ENCODE measurements at places on chromosomes 3 and 15.

- DNase-seq = no peak
Observed at GRCh38 chr3:173135059-173135458, 6.0 kb downstream of the SPATA16 start.

DNA sequence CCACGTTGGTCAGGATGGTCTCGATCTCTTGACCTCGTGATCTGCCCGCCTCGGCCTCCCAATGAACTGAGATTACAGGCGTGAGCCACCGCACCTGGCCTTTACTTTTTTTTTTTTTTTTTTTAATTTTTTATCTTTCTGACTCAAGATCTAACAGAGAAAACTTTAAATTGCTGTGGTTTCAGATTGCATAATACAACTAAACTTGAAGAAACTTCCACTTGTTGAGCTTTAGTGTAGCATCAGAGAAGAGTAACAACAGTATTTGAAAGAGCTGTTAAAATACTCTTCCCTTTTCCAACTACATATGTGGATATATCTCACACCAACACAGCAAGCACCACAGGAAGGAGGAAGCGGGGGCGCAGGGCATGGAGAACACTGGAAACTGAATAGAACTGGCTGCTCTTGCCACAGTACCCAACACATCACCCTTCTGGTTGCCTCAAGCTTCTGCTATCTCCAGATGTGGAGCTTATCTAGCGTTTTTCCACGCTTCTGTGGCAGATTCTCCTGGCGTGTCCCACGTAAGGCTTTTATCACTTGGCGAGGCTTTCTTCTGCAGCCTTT lies 45.4 kb downstream of the MAP6D1 start:
- no peak for DNase-seq

DNA sequence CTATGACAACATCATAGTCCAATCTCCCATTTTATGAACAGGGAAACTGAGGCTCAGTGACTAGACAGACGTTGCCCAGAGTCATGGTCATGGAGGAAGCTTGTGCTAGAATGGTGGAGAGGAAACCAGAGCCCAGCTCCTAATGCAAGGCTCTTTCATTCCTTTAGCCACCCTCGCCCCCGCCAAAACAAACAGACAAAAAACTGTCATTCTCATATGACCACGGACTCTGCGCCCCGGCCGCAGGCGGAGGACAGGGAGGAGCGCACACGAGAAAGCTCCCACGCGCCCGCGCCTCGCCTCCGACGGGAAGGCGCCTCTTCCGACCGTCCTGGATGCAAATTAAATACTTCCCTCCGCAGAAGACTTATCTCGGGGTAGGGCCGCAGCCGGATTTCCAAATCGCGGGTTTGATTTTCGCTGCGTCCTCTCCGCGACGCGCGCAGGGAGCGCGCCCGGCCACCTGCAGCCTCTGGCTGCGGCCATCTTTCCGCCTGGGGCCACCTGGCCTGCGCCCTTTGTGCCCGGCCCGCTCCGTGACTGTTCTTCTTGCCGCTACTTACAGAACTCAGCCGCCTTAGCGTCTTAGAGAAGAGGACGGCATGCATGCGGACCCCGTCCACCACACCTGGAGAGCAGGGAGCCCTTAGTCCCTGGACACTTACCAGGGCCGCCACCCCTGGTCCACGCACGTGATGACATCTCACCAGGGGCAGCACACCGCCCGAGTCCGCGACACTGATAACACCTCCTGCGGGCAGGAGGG lies 670 bp upstream of the ATP13A3 start:
- DNase-seq = no peak

DNA sequence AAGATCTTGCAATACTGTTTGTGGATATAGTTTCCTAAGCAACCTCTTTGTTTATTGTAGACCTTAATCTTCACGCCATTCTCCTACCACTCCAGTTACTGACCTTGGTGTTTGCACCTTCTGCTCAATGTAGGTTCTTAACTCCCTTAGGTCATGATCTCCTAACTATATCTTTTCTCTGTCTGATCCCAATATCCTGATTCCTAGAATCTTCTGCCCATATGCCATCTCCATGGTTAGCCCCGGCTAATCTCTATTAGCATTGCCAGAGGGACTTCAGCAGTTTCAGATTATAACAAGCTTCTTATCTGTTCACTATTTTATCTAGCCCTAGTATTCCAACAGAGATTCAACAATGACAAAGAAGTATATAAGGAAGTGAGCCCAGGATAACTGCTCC lies 64.9 kb downstream of the IMPG2 start:
- no peak for DNase-seq

- DNase-seq = no peak
Observed at GRCh38 chr3:194872669-194872977, 186.9 kb downstream of the FAM43A start.

- no peak for DNase-seq
Observed at GRCh38 chr15:60528530-60528929, 49.6 kb upstream of the ICE2 start.

GRCh38 chr15:76328106-76328696 lies 8.4 kb upstream of the ISL2 start:
- no peak for DNase-seq

DNA sequence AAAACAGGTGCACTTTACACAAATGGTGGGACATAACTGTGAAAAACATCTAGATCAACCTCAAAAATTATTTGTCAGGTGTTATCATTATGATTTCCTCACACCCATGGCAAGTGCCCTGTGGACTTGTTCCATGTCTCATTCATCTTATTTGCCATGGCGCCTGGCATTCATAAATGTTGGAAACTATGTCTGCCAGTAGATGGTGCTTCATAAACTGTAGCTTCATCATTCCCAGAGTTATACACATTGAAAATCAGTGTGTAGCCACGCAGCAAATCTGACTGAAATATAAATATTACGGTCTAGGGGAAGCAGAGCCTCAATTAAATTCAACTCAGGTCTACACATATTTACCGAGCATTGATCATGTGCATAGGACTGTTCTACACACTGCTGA lies 90.7 kb downstream of the IMPG2 start:
- DNase-seq = no peak

- DNase-seq = no peak
Observed at GRCh38 chr15:42152921-42153698, 3.3 kb downstream of the PLA2G4F start.

DNA sequence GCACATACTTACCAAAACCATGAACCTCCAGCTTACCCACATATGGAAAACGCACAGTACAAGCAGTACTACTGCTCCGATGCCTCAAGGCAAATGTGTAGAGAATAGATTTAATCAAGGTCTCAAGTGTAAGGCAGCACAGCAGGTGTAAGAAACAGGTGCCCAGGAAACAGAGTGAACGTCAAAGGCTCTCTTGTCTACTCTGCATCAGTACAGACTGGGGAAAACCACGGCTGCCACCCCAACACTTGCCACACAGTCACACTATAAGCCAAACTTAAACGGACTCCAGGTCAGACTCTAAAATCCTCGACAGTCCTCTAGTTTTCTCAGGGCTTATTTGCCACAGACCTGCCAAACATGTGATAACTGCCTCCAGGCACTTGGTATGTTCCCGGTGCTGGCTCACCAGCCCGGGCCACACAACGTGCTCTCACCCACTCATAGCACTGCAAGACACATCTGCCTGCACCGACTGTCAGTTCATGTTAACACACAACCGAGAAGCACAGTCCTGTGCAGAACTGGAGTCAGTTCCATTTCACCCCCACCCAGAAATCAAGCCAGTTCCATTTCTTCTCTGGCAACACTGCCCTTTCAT lies 30.6 kb downstream of the ABCC5 start:
- DNase-seq = no peak

- DNase-seq = no peak
Observed at GRCh38 chr3:133998691-133999241, 31.0 kb downstream of the SLCO2A1 start.

DNA sequence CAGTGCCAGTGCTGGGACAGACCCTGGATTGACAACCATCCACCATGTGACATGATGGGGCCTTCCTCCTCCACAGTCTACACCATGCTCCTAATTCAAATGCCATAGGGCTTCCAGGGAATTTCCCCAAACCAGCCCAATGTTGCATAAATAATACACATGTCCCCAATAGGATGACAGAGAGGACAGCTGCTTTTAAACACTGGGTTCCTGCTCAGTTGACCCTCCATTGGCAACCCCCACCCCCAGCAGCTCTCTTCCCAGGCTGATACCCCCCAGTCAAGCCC lies 28.3 kb upstream of the ATP2B2 start:
- no peak for DNase-seq

GRCh38 chr3:98002717-98003116 lies 30.5 kb upstream of the RIOX2 start:
- DNase-seq = no peak

DNA sequence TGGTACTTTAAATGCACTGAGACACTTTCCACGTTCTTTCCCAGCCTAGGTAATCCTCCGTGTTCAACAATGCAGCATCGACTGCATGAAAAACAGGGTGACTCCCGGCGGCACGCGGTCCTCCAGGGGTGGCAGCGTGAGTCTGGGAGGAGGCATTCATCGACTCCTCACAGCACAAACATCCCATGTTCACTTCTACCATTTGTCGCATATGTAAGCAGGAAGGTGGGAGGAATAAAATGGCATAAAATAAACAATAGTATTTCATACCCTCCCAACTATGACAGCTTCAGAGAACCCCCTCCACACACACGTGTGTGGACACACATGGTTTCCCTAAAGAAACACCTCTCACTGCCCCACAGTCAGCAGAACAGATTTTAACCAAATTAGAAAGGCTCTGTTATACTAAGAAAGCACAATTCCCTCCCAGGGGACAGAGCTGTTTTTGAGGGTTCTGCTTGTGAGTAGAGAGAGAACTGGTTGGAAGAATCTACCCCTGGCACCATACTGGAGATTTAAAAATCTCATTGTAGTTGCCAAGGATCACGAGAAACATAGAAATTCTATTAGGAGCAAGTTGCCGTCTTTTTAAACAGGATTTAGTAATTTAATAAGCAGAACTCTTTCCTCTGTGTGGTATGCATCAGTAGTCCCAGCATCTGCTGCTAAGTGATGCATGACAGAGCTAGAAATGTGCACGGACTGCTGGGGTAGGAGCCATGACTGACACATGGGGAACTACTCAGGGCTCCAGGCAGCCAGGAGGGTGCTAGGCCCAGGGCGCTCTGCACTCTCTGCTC lies 6.0 kb downstream of the FAM43A start:
- no peak for DNase-seq

GRCh38 chr3:89314454-89315098 lies 207.2 kb downstream of the EPHA3 start:
- no peak for DNase-seq

DNA sequence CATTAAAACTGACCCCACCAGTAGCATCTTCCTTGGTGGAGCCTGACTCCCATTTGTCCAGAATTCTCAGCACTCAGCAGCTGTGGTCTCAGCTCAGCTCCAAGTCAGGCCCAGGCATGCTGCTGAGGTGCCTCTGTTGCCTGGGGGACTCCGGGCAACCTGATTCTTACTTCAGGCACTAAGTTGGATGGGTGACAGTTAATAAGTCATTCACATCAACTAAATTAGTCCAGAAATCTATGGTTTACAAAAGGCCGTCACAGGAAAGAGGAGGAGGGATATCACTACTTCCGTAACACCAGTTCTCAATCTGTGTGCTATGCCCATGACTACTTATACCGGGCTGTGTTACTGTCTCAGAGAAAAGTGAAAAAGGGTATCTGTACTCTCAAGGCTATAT lies 310.2 kb downstream of the SATB1 start:
- no peak for DNase-seq

DNA sequence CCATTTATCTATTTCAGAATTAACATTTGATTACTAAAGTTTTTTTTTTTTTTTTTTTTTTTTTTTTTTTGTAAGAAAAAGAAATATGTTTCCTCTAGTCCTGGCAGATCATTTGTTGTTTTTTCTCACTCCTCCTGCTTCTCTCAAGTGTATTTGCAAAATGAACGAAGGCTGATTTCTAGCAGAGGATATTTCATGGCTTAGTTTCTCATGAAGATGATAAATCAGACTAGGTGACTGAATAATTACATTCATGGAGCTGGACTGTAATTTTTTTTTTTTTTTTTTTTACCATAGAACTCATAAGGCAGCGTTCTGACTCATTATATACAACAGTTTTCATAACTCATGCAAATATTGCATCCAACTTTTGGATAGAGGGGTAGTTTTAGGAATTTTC lies 332.5 kb upstream of the SEMA6D start:
- DNase-seq = no peak

DNA sequence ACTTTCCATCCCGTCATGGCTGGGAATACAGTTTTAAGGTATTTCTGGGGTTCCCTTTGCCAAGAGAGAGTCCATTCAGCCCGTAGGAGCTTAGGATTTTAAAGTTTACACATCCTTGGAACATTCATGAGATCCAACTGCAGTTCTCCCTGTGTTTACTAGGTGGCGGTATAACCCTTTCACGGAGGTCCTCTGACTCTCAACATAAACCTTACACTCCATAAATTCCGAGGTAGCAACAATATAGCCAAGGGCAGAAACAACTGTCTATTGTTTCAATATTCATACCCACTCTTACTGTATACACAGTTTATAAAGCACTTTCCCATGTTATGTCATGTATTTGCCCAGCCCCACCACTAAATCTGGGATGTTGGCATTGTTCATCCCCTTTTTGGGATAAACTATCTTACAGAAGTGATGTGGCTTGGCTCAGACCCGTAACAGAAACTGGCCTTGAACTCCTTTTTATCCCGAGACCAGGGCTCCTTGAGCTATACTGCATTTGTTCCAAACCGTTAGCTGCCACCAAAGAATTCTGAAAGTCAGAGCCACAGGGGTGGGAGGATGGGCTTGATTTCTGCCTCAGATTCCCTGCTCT lies 69.2 kb upstream of the COL6A5 start:
- DNase-seq = no peak

GRCh38 chr15:46496491-46497115 lies 861.8 kb downstream of the SQOR start:
- DNase-seq = no peak

DNA sequence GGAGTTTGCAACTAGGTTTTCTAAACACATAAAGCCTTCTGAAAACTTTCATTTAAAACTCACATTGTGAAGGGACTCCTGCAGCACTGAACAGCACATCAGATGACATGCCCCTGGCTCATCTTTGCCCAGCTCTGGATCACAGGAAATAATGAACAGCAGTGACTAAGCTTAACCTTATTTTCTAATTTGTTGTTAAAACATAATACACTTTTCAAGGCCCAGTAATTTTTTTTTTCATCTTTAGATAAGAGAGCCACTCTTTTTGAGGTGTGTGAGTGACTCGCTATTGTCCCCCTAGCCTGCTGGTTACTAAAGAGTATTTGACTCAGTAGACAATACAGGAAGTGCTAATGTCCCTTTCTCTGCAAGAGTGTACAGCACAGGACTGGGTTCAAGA lies 204.0 kb downstream of the OSBPL10 start:
- DNase-seq = no peak

DNA sequence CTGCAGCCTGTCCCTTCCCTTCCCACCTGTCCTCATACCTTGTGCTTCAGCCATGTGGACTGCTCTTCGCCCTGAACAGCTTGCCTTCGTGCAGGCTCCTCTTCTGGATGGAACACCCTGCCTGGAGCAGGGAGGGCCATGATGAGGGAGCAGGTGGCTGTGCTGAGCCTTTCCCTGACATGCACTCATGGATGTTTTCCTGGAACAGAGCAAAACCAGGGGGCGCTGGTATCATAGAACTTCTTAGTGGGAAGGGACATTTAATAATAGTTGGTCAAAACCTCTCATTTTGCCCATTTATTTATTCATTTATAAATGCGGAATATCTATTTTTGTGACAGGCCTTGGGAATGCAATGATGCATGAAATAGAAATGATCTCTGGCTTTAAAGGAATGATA lies 149.3 kb downstream of the CACNA1D start:
- DNase-seq = no peak

GRCh38 chr3:63654211-63654610 lies 1.7 kb downstream of the SNTN start:
- DNase-seq = no peak

- no peak for DNase-seq
Observed at GRCh38 chr3:72093270-72093991, 308.5 kb upstream of the PROK2 start.
